Body of pancreas (tissue), 4 donors: ENCODE measurements at places on chromosomes 16 and 17.
A peak's percentile ranks its signal among the peaks of the same experiment; 100 is the strongest.

DNA sequence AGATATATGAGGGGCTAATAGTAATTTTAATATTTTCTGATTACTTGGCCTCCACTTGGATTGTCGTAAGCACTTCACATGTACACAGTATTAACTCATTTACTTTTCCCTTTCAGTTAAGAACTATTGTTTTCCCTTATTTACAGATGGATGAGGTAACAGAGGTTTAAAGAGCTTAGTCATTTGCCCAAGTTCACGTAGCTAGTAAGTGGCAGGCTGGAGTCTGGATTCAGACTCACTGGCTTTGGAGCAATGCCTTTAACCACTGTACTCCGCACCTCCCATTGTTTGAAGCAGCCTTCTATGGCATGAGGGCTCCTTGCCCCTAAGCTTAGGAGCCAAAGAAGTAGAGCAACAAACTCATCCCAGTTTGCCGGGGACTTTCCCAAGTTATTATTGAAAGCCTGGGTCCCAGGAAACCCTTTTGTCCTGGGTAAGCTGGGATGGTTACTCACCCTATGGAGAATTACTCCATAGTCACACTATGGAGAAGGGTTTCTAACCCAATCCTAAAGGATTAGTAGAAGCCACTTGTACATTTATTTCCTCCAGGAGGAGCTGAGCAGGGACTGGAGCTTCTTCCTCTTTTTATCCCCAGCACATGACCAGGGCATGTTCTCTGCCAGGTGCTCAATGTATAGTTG lies 12.3 kb downstream of the FOXL1 start:
- H3K4me1 ChIP-seq: no peaks in the 10 kb centered on the region
- peaks cover 5% of the 10 kb centered on the region for H3K27me3 ChIP-seq
- no peaks in the 10 kb centered on the region for H3K36me3 ChIP-seq
- no peak for DNase-seq
- H3K4me3 ChIP-seq: no peak overlapping the region

DNA sequence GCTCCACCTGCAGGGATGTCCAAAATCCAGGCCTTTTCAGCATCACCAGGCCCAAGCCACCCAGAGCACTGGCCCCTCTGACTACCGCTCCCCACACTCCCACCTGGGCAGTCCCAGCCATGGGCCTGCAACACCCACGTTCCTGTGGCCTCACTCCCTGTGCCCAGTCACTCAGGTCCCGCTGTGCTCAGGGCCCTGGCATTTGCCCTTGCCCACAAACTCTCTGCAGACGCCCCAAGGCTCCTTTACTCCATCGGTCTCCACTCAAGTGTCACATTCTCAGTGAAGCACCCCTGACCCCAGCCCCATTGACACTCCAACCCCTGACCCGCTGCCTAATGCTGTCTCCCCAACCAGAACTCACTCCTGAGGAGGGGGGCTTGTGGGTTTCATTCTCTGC lies 23.6 kb downstream of the MPG start:
- H3K27me3 ChIP-seq: no peaks in the 10 kb centered on the region
- no peak for DNase-seq
- H3K4me3 ChIP-seq: no peak overlapping the region
- no peak overlapping the region for H3K27ac ChIP-seq

DNA sequence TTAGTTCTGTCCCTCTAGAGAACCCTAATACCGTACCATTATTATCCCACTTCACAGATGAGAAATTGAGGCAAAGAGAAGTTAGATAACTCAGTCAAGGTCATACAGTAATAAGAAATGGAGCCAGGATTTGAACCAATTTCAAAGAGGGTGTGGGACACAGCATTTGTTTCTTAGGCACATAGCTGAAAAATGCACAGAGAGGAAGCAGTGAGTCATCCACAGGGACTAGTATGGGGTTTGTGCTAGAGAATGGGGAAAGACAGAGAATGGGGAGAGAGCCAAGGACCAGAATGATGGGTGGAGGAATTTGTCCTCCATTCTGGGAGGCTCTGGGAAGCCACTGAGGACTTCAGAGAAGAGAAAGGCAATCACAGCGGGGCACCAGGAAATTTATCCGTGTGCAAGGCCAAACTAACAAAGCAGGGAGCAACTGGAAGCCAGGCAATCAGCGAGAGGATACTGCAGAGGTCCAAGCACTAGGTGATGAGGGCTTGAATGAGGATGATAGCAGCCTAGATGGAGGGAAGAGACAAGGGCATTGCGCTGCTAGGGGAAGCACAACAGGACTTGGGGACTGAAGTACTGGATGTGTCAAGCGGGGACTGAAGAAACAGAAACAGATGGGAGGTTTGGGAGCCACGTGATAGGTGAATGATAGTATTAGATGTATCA lies 78.1 kb upstream of the ZFHX3 start:
- H3K27me3 ChIP-seq: no peaks in the 10 kb centered on the region
- H3K27ac ChIP-seq: no peak overlapping the region

- H3K27ac ChIP-seq: no peak overlapping the region
- no peaks in the 10 kb centered on the region for H3K36me3 ChIP-seq
- H3K4me1 ChIP-seq: peaks cover 14% of the 10 kb centered on the region
- no peaks in the 10 kb centered on the region for H3K27me3 ChIP-seq
- DNase-seq: no peak
Measured at GRCh38 chr16:24683847-24684493, 45.5 kb upstream of the TNRC6A start.

GRCh38 chr17:13415871-13416416 lies 185.8 kb downstream of the HS3ST3A1 start:
- no peak overlapping the region for H3K4me3 ChIP-seq
- DNase-seq: peak; percentile 45
- H3K27ac ChIP-seq: no peak overlapping the region
- no peaks in the 10 kb centered on the region for H3K4me1 ChIP-seq

DNA sequence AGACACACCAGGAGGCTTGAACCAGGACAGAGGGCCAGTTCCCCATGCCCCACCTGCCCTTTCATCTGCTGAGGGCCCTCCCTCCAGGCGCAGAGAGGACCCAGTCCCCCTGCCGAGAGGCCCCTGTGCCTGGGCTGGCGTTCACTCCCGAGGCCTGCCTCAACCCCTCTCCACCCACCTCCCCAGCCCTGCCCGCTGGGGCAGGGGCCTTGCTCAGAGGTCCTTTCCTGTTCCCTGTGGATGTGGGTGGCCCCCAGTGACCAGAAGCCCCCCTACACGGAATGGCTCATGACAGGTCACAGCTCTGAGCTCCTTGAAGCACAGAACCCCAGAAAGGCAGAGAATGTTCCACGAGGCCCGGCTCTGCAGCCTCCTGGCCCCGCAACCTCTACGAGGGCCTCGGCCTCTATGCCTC lies 6.7 kb downstream of the TMC6 start:
- H3K4me3 ChIP-seq: no peak overlapping the region
- H3K4me1 ChIP-seq: peaks cover 18% of the 10 kb centered on the region
- DNase-seq: no peak
- no peaks in the 10 kb centered on the region for H3K27me3 ChIP-seq
- peaks cover 5% of the 10 kb centered on the region for H3K36me3 ChIP-seq
- H3K27ac ChIP-seq: no peak overlapping the region

- DNase-seq: peak; percentile 37
- H3K36me3 ChIP-seq: no peaks in the 10 kb centered on the region
- peaks cover 31% of the 10 kb centered on the region for H3K4me1 ChIP-seq
- H3K4me3 ChIP-seq: no peak overlapping the region
- no peaks in the 10 kb centered on the region for H3K27me3 ChIP-seq
Measured at GRCh38 chr17:45282683-45283644, 21.1 kb upstream of the SPATA32 start.

GRCh38 chr16:1216296-1216619 lies 8.8 kb downstream of the TPSG1 start:
- no peak for DNase-seq
- no peaks in the 10 kb centered on the region for H3K4me1 ChIP-seq
- no peaks in the 10 kb centered on the region for H3K36me3 ChIP-seq
- no peak overlapping the region for H3K4me3 ChIP-seq
- no peaks in the 10 kb centered on the region for H3K27me3 ChIP-seq

- H3K27ac ChIP-seq: no peak overlapping the region
- H3K4me1 ChIP-seq: peaks cover 13% of the 10 kb centered on the region
- no peaks in the 10 kb centered on the region for H3K27me3 ChIP-seq
- no peaks in the 10 kb centered on the region for H3K36me3 ChIP-seq
- no peak overlapping the region for H3K4me3 ChIP-seq
Measured at GRCh38 chr16:81543571-81543970, 99.0 kb downstream of the CMIP start.

DNA sequence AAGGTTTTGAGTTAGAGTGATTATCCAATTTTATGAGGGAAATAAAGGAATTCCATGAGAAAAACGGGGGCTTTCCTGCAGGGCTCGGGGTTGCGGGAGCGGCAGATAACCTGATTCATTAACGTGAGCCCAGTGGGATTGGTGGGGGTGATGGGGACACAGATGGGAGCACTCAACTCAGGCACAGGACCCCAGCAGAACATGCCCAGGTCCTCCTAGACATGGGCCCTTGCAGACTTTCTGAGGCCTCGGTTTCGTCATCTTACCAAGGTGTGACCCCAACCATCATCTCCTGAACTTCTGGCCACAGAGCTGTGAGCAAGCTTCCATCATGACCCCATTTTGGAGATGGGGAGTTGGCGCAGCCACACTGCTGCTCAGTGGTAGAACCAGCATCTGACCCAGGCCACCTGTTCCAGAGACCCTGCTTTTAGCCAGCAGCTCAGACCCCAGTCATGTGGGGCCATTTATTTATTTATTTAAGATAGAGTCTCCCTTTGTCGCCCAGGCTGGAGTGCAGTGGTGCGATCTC lies 22.3 kb downstream of the CARHSP1 start:
- H3K4me3 ChIP-seq: no peak overlapping the region
- H3K27me3 ChIP-seq: no peaks in the 10 kb centered on the region

DNA sequence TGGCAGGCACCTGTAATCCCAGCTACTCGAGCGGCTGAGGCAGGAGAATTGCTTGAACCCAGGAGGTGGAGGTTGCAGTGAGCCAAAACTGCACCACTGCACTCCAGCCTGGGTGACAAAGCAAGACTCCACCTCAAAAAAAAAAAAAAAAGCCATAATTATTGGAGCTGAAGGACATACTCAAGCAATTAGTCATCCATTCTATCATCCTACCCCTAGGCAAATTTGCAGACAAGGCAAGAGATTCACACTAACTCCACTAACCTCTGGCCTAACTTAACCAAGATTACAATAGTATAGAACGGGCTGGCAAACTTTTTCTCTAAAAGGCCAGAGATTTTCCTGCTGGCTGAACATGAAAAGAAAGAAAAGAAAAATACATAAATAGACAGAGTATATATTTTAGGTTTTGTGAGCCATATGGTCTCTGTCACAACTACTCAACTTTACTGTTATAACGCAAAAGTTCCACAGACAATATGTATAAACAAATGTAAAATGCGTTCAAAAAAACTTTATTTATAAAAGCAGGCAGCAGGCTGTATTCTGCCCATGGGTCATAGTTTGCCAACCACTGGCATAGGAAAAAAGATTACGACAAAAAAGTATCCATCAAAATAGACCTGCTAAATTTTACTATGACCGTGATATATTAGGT lies 29.7 kb downstream of the BRIP1 start:
- no peaks in the 10 kb centered on the region for H3K4me1 ChIP-seq
- H3K27me3 ChIP-seq: no peaks in the 10 kb centered on the region

GRCh38 chr16:28069971-28070794 lies 6.7 kb upstream of the GSG1L start:
- no peak overlapping the region for H3K4me3 ChIP-seq
- H3K27me3 ChIP-seq: no peaks in the 10 kb centered on the region
- no peak overlapping the region for H3K27ac ChIP-seq
- no peaks in the 10 kb centered on the region for H3K36me3 ChIP-seq
- DNase-seq: no peak
- H3K4me1 ChIP-seq: no peaks in the 10 kb centered on the region

DNA sequence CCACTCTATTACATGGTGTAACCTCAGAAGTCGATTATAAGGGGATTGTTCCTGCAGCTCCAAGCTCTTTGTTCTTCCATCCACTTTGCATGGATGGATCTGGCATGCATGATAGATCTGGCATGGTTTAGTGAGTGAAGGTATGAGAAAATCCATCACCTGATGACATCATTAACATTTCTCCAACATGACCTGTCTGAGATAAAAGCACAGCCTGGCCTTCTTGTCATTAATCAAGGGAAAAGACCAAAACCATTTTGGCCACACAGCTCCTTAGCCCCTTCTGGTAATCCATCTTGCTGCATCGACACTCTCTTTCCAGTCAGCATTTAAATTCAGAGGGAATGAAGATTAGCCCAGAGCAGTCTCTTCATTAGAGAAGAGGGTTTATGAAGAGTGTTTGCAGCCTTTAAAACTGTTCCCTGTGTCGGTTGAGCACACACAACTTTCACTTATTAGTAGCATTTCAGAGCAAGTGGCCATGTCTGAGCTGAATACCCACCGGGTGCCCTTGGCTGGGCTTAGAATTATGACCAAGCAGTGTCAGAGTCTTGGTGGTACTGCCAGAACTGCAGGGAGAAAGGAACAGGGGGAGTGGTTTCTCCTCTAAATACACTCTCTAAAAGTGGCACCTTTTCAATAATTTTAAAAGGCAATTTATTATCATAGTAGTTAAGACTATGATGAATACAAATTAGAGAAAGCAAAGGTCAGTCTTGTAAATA lies 246.0 kb downstream of the HAPSTR1 start:
- no peak overlapping the region for H3K27ac ChIP-seq
- H3K4me3 ChIP-seq: no peak overlapping the region
- H3K4me1 ChIP-seq: peaks cover 4% of the 10 kb centered on the region
- no peaks in the 10 kb centered on the region for H3K36me3 ChIP-seq
- H3K27me3 ChIP-seq: no peaks in the 10 kb centered on the region

GRCh38 chr16:53055541-53056391 lies 975 bp downstream of the CHD9 start:
- no peaks in the 10 kb centered on the region for H3K36me3 ChIP-seq
- H3K27ac ChIP-seq: peak overlapping the region; percentile 90
- H3K27me3 ChIP-seq: no peaks in the 10 kb centered on the region
- H3K4me3 ChIP-seq: no peak overlapping the region
- H3K4me1 ChIP-seq: peaks cover 34% of the 10 kb centered on the region
- DNase-seq: peak; percentile 31

- H3K27ac ChIP-seq: no peak overlapping the region
- no peak for DNase-seq
- H3K4me1 ChIP-seq: no peaks in the 10 kb centered on the region
- no peak overlapping the region for H3K4me3 ChIP-seq
Measured at GRCh38 chr16:12667909-12668308, 135.8 kb downstream of the CPPED1 start.

DNA sequence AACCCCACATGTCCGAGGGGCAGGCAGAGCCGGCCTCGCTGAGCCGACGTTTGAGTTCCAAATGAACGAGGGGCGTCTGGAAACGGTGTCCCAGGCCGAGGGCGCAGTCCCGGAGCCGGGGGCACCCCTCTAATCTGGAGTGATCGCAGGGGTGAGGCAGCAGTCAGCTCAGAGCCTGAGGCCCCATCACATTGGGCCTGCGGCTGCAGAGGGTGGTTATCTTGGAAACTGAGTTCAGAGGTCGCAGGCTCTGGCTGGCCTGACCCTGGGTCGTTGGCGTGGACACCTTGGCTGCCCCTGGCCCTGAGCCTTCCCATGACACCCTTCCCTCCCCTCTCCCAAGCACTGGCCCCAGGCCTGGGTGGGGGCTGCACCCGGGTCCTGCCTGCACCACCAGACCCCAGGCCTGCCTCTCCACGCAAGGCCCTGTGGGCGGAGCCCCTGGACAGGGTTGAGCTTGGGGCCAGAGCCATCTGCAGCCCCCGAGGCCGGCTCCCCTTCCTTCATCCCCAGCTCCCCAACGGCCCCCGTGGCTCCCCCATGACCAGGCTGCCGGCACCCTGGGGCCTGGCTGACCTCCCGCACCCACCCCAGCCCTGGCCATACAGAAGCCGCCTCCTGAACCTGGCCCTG lies 45.6 kb downstream of the ZFPM1 start:
- H3K4me3 ChIP-seq: no peak overlapping the region
- peak overlapping the region; percentile 88 for H3K27ac ChIP-seq
- no peaks in the 10 kb centered on the region for H3K27me3 ChIP-seq
- H3K4me1 ChIP-seq: peaks cover 67% of the 10 kb centered on the region

- H3K27me3 ChIP-seq: no peaks in the 10 kb centered on the region
- H3K36me3 ChIP-seq: no peaks in the 10 kb centered on the region
- no peak overlapping the region for H3K4me3 ChIP-seq
- peaks cover 16% of the 10 kb centered on the region for H3K4me1 ChIP-seq
- DNase-seq: no peak
- H3K27ac ChIP-seq: no peak overlapping the region
Measured at GRCh38 chr17:42325026-42325425, 36.7 kb downstream of the STAT5A start.
